DMS53 (cell line): ENCODE measurements at places on chromosomes 13 and 19.
A peak's percentile ranks its signal among the peaks of the same experiment; 100 is the strongest.

- DNase-seq: no peak
These were observed 18.3 kb downstream of the ATP4B start for GRCh38 chr13:113639616-113640262.

- no peak for DNase-seq
These were observed 7.1 kb downstream of the ATP11A start for GRCh38 chr13:112696869-112697465.

- DNase-seq: peak; percentile 68
These were observed 116.8 kb upstream of the CACNA1A start for GRCh38 chr19:13622766-13623715.

GRCh38 chr19:5999693-6000092 lies 21.8 kb upstream of the RANBP3 start:
- no peak for DNase-seq

GRCh38 chr13:106140476-106140875 lies 395.0 kb downstream of the EFNB2 start:
- no peak for DNase-seq

DNA sequence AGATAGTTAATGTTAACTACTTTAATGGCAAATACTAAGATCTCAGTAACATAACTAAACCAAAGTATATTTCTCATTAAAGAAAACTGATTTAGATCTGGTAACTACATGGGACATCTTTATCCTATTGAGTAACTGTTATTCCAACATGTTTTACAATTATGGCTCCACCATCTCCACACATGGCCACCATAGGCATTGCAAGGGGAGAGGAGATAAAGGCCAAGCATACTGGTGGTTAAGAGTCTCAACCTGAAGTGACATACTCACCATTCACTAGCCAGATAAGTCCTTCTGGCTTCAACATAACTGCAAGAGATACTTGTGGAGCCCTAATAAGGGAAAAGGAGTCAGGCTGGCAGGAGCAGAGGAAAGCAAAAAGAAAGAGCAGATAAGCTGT lies 1586.4 kb upstream of the SPRY2 start:
- DNase-seq: peak; percentile 19

- no peak for DNase-seq
These were observed 17.1 kb downstream of the ZNF823 start for GRCh38 chr19:11721681-11722080.

- peak; percentile 80 for DNase-seq
These were observed 3.8 kb upstream of the ZNF626 start for GRCh38 chr19:20664901-20665781.

DNA sequence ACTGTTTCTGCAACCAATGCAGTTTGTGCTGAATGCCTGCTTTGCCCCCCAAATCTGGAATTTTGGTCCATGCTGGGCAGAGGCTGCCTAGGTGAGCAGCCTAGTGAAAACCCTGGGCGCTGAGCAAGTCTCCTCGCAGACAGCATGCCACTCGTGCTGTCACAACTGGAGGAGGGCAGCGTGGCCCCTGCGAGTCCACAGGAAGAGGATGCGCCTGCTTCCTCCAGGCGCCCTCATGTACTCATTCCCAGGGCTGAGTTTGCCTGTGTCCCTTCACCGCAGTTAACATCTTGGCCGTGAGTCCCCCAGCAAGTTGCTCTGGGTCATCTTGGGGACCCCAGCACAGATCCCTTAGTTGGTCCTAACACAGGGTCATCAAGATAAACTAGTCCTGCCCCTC lies 26.2 kb upstream of the TMEM160 start:
- no peak for DNase-seq
